ENCODE measurements at places on chromosomes 1 and 21.

DNA sequence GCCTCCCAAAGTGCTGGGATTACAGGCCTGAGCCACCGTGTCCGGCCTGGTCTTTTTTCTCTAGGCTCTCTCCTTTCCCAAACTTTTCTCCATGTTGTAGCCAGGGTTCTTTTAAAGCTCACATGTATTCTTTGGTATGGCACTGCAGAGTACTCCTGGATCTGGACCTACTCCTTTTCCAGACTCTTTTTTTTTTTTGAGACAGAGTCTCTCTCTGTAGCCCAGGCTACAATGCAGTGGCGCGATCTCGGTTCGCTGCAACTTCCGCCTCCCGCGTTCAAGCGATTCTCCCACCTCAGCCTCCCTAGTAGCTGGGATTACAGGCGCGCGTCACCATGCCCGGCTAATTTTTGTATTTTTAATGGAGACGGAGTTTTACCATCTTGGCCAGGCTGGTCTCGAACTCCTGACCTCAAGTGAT is 602 bp upstream of the MED18 start:
- no peak for DNase-seq

- peak; percentile 32 for DNase-seq
These were observed 7.0 kb upstream of the P3R3URF start for GRCh38 chr1:46183079-46183847.

GRCh38 chr21:31716106-31716505 is 15.8 kb downstream of the SCAF4 start:
- DNase-seq = no peak

DNA sequence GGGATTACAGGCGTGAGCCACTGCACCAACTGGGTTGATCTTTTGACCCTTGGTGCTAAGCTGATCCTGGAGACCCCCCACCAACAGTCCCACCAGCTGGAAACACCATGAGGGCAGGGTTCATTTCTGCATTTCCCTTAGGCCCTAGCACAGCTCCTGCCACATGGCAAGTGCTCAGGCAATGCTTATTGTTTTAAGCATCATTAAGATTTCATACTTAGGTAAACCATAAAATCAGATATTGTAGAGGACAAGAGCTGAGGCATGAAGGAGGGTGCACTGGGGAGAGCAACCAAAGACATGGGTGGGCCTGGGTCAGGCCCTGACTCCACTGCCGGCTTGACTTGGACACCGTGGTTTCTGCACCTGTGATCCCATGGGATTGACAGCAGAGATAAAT is 17.7 kb downstream of the CHIT1 start:
- DNase-seq = no peak

GRCh38 chr1:59477286-59477685 is 180.4 kb downstream of the FGGY start:
- DNase-seq = no peak

GRCh38 chr1:39168301-39169080 is 36.0 kb upstream of the MACF1 start:
- no peak for DNase-seq

All from WERI-Rb-1 (cell line).